ENCODE measurements at places on chromosomes 1 and 21.

- no peak for DNase-seq
Measured at GRCh38 chr1:201945157-201945556, 1.2 kb downstream of the LMOD1 start.

DNA sequence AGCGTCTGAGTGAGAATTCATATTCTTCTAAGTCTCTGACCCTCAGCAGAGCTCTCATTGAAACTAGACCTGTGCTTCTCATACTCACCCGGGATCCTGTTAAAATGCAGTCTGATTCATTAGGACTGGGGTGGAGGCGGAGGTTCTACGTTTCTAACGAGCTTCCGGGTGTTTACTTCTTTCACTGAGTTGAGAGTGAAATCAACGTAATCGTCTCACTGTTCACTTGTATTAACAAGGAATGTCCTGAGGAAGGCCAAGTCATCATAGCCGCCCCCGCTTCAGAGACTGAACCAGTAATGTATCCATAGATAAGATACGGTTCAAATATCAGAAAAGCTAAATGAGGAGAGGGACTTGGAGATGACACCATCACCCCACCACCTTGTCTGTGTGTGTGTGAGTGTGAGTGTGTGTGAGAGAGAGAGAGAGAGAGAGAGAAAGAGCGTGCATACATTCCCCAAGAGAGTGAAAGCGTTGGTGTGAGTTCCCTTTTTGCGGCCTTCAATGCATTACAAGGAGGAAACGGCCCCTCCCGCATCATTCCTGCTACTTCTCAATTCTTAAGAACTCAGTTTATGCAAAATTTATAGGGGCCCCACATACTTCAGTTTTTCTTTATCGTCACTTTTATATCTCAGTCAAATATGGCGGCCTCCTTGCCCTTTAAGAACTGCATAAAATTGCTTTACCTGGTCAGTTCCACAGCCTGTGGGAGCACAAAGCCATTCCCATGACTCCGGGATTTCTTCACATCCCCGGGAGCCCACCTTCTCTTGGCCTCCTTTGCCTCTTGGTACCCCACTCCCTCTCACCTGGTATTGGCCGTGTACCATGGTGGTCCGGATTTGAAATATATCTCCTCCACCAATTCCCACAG, 19.8 kb downstream of the KMO start:
- DNase-seq = peak; percentile 83

GRCh38 chr1:168317309-168317708, 36.6 kb downstream of the TBX19 start:
- no peak for DNase-seq

DNA sequence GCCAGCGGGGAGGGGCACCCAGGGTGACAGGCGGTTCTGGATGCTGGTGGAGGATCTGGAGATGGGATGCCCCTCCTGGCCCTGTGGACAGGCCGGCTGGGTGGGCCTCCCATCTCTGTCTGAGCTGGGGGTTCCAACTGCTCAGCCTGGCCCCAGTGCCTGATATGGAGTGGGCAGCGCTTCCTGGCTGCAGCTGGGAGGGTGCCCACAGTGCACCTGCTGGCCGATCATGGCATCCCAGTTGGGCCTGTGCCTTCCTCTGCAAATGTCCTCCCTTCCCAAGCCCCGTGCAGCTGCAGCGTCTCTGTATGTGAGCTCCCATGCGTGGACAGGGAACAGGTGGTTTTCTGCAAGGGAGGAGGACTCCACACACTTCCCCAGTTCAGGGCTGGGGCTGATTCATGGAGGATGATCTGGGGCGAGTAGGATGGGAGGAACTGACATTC, 2.1 kb downstream of the PFKL start:
- DNase-seq = no peak

DNA sequence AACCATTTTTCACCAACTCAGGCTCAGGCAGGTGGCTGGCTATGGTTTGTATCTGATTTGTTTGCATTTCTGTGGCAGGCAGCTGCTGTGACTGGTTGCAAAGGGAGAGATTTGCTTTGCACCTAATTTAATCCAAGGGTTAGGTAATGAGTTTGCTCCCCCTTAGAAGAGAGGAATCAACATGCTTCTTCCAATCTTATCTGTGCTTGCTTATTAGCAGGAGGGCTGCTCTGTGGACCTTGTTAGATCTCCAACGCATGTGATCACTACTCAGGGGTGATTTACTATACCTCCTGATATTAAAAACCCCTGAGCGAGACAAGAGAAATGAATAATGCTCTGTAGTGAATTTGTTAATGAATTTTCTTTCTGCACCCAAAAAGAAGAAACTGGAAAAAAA, 20.5 kb downstream of the OLFML3 start:
- DNase-seq = no peak

- no peak for DNase-seq
Measured at GRCh38 chr1:46448109-46448911, 41.3 kb upstream of the DMBX1 start.

DNA sequence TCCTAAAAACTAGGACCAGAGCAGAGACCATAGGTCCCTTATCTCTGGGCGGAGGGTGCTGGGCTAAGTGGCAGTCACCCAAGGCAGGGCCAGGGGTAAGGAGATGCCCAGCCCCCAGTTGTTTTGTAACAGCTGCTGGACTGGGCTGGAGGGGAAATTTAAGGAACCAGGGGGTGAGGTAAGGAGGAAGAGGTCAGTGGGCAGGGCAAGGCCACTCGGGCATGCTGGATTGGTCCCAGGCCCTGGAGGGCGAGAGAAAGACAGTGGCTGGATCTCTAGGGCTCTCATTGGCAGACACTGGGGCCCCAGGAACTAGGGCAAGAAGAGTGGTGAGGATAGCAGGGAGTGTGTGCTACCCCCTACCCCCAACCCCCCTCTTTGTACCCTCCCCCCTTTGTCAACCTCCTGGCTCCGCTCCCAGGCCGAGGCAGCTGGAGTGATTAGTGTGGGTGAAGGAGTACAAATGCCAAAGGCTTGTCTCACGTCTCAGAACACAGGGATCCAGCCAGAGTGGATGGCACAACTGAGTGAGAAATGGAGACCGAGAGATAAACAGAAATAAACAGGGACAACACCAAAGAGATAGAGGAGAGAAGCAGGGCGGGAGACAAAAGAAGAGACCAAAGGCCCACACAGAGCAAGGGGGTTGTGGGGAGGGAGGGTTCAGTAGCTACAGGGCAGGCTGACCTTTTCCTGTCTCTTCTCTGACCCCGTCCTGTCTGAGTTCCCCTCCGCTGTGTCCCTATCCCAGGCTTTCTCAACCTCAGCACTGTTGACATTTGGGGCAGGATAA, 20.5 kb upstream of the THRAP3 start:
- DNase-seq = no peak

DNA sequence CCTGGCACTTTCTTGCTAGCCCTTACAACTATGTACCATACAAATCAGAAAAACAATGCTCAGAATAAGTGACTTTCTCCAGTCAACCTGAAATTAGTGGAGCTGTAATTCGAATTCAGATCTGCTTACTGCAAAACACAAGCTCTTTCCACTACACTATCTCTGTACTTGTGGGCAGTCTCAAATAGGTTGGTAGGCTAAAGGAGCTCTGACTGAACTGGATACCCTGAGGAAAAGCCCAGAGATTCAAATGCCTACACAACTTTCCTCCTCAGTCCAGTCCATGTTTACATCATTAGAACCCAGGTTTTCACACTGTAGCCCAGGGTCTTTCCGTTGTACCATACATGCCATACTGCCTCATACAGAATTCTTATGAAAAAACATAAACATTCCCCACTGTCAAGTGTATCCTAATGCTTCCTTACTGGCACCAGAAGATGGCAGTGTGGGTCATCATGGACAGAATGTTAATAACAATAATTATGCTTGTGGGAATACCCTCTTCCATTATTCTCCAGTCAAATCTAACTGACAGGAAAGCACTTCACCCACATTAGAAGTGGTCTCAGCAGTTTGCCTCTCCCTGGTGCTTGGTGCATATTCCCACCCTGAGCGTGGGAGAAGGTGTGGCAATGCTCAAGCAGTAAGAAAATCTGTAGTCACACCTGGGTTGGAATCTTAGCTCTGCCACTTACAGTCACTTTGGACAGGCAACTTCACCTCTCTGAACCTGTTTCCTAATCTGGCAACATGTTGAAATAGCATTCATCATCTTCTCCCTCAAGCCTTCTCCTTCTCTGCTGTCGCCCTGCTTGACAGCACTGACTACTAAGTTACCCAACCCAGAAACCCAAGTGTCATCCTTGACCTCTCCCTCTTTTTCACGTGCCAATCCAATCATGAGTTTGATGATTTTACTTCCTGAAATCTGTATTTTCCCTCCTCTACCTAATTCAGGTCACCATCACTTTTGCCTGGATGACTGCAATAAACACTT, 14.4 kb upstream of the ZFYVE9 start:
- DNase-seq = no peak

GRCh38 chr1:244074559-244075171, 23.6 kb downstream of the ZBTB18 start:
- DNase-seq = no peak

GRCh38 chr1:43531107-43531905, 623 bp downstream of the PTPRF start:
- DNase-seq = no peak

- DNase-seq = no peak
Measured at GRCh38 chr1:53562981-53563379, 103.8 kb downstream of the DMRTB1 start.

GRCh38 chr21:42125571-42126544, 54.7 kb downstream of the UMODL1 start:
- no peak for DNase-seq

GRCh38 chr1:25145775-25146393, 86.4 kb downstream of the SYF2 start:
- no peak for DNase-seq

DNA sequence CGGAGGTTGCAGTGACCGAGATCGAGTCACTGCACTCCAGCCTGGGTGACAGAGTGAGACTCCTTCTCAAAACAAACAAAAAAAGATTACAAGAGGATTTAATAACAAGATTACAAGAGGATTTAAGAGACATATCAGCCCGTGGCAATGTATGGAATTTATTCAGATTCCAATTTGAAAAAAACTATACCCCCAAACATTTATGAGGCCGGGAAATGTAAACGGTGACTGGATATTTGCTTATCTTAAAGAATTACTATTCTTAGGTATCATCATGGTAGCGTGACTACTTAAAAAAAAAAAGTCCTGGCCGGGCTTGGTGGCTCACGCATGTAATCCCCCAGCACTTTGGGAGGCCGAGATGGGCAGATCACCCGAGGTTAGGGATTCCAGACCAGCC, 21.2 kb upstream of the ELK4 start:
- DNase-seq = no peak

DNA sequence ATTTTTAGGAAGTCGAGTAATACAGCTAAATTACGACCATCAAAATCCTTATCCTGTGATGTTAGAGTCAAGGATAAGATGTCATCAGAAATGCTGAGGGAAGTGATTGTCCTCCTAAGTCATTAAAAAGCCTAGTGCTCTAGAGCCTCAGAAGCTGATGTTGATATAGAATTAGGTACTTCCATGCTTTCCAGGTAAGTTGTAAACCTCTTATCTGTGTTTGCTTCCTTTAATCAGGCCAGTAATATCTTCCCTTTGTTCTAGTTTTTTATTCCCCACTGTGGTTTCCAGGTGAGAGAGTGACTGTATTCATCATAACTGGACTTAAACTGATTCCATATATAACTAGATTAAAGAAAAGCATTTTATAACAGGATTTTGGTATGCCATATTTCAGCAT, 44.4 kb downstream of the SMG7 start:
- no peak for DNase-seq

DNA sequence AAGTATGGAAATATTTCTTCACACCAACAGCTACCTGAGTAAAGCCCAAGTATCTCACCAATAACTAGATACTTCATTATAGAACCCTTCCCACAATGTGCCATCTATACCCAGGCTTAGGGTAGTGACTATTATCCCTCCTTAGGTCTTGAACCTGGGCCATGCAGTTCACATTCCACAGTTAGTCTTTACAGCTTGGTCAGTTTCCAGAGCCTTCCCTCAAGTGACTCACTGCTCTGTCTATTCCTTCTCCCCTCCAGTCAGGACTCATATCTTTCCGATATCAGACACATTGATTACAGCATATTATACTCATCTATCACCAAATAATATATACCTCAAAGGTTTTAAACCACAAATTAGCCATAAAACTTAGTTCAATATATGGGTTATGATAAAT, 23.6 kb downstream of the VAMP4 start:
- DNase-seq = no peak

GRCh38 chr1:93778457-93778856, 96.8 kb upstream of the BCAR3 start:
- no peak for DNase-seq

DNA sequence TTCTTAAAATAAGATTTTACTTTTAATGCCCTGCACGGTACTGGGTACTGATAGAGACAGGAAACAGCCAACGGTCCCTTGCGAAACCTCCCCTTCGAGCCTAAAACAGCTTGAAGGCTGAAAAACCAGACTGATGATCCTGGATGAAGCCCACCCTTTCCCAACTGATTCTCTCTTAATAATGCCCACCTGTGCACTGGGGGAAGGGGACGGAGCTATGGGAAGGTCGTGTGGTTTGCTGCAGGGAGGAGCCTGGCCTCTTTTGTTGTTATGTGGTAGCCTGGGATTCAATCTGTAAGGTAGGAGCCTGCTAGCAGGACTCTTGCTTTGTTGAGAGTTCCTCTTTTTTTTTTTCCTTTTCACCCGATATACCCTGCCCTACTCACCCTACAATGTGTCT, 25.6 kb downstream of the SAMSN1 start:
- peak; percentile 57 for DNase-seq

GRCh38 chr1:41902159-41902577, 16.6 kb downstream of the HIVEP3 start:
- DNase-seq = no peak

DNA sequence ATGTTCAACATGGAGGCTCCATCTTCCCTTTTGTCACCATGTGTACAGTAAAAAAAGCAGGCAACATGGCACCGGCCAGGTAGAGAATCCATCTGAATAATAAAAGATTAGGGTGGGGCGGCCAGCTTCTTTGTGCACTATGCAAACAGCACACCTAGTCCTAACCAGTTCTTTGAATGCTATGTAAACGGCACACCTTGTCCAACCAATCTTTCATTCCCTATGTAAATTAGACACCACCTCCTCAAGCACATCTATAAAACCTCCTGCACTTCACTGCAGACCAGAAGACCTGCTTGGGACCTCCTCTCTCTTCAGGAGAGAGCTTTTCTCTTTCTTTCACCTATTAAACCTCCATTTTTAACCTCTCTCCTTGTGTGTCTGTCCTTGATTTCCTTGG, 28.2 kb downstream of the TFB2M start:
- DNase-seq = no peak

DNA sequence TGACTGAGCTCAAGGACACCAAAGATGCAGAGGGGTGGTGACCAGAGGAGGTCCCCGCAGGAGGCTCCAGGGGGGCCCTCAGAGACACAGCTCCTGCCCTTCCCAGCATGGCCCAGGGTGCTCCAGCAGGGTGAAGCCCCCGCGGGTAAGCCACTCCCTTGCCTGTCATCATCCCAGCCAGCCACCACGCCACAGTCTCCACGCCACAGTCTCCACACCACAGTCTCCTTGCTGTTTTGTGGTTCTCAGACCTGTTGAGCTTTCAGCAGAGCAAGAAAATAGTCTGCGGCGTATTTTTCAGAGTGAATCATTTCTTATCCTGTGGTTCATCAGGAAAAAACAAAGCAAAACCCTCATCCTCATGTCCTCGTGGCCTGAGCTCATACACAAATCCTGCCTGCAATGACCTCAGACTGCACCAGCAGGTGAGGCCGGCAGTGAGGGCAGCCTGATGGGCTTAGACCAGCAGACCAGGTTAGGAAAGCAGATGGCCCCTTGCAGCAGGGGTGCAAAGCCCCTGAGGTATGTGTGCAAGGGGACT, 25.7 kb upstream of the ABCG1 start:
- DNase-seq = no peak

GRCh38 chr21:26019236-26019635, 151.3 kb downstream of the APP start:
- DNase-seq = no peak

All from SIG-M5 (cell line).